Central memory CD4-positive, alpha-beta T cell (primary cell): ENCODE measurements at places on chromosomes 7 and 10.

- DNase-seq = peak; percentile 9
Observed at GRCh38 chr7:28062197-28062991, 118.2 kb downstream of the JAZF1 start.

GRCh38 chr7:158499082-158499455 lies 88.6 kb downstream of the PTPRN2 start:
- no peak for DNase-seq

- DNase-seq = no peak
Observed at GRCh38 chr10:24505759-24506158, 217.9 kb downstream of the ARHGAP21 start.

- DNase-seq = no peak
Observed at GRCh38 chr10:101565370-101565900, 22.6 kb downstream of the POLL start.

DNA sequence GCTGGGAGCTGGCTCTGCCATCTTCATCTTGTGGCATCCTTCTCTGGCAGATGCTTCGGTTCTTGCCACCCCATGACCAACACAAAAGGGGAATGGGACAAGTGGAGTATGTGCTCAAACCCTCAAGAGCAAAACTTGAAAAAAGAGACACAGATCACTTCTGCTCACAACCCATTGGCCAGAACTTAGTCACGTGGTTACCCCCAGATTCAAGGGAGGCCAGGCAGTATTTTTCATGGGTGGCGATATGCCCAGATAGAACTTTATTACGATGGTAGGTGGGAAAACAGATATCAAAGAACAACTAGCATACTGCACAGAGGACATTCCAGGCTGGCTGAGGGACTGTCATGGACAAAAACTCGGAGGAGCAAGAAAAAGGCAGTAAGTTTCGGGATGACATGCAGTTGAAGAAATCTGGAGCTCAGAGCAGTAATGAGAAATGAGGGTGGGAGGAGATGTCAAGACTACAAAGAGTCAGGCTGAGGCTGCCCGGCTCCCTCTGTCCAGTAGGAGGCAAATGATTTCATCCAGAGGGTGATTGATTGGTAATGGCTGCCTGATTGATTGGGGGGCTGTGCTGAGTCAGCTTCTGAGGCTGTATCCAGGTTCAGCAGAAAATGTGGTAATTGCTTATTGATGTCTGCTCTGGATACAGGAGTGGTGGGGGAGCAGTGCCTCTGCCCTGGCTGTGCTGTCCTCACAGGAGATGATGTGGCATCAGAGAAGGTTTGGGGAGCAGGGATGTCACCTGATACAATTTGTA lies 25.3 kb downstream of the COL13A1 start:
- DNase-seq = no peak

DNA sequence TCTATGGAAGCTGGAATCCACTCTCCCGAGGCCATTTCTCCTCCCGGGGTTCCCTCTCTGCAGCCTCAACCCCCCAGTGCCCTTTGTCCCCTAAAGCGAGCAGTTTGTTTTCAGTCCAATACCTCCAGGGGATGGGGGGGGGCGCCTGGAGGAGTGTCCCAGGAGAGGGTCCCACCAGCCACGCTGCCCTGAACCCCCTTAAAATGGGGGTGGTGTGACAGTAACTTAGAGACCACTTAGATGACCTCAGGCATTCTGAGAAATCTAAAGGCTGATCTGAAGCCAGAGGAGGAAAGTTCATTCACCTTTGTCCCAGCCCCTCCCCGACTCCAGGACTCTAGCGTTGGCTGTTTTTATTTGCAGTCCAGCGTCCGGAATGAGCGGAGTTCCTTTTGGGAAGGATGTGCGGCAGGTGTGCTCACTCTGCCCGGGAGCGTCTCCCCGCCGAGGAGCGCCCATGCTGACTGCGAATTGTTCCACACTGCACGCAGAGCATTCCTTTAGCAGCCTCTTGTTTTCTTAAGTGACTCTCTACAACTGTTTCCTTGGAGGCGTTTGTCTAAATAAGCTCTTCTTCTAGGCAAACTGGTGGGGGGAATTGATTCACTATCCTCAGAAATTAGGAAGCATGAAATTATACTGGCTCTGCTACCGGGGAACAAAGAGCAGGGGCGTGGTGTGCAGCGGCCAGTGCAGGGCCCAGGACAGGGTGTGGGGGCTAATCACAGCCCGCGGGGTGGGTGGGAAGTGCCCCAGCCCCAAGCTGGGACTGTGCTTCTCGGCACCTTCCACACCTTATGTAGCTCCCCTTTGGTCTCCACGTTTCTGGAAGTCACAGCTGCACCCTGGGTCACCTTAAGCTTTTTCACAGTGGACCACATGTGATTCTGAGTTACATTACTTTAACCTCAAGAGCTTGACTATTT lies 46.3 kb downstream of the SYPL1 start:
- DNase-seq = no peak

DNA sequence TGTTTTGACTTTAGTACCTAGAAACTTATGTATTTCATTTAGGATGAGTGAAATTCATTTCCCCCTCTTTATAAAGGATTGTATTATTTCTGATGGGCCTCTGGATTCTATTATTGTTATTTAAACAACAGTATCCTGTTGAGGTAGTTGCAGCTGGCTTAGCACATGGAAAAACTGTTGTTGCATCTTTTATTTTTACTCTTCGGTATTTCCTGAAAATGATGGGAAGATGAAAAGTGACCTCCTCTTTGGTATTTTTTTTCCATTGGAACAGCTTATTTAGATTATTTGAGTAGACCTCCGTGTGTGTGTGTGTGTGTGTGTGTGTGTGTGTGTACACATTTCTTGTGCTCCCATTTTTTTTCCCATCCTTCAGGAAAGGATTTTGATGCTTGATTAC lies 129.8 kb downstream of the PRKG1 start:
- DNase-seq = no peak

GRCh38 chr7:147432079-147432478 lies 1158.5 kb upstream of the C7orf33 start:
- DNase-seq = no peak

DNA sequence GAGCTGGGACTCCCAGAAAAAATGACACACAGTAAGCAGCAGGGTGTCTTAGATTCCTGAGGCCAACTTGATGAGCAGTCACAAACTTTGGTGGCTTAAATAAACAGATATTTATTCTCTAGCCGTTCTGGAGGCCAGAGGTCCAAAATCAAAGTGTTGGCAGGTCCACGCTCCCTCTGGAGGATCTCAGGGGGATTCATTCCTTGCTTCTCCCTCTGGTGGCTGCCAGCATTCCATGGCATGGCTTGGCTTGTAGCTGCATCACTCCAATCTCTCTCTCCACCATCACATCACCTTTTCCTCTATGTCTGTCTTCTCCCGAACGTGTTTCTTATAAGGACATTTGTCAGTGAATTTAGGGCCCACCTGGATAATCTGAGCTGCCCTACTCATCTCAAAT lies 98.4 kb downstream of the OSBPL3 start:
- no peak for DNase-seq

GRCh38 chr7:155481764-155482163 lies 23.8 kb downstream of the EN2 start:
- DNase-seq = no peak

DNA sequence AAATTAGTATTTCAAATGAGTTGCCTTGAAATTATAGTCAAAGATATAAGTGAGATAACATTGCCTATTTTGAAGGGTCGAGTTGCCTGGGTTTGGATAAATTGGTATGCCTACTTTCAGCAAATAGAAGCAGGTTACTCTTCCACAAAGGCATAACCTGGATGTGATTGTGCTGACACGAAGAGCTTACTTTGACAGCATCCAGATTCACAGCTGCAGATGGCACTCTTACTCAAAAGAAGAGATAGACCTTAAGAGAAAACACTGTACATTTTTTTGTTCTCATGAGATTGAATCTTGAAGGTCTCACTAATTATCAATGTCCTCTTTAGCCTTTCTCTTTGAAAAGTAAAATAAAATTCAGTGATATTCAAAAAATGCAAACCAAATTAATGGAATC lies 1338.7 kb downstream of the REEP3 start:
- DNase-seq = no peak

GRCh38 chr10:60428387-60428737 lies 38.7 kb upstream of the ANK3 start:
- no peak for DNase-seq

GRCh38 chr7:116929914-116930913 lies 23.1 kb upstream of the ST7 start:
- DNase-seq = peak; percentile 62

DNA sequence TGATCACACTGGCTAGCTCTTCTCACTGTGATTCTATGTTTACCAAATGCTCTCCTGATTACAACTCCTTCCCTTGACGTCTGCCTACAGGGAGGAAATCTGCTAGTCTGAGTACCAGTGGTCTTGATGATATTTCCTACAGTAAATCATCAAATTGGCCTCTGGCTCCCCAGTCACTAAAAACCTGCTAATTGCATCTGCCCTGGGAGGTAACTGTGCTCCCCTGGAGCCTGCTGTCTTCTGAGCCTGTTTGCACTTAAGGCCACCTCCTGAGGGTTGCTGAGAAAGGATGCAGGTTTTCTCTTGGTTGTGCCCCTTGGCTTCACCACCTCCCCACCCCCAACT lies 56.0 kb downstream of the ELMO1 start:
- DNase-seq = no peak

DNA sequence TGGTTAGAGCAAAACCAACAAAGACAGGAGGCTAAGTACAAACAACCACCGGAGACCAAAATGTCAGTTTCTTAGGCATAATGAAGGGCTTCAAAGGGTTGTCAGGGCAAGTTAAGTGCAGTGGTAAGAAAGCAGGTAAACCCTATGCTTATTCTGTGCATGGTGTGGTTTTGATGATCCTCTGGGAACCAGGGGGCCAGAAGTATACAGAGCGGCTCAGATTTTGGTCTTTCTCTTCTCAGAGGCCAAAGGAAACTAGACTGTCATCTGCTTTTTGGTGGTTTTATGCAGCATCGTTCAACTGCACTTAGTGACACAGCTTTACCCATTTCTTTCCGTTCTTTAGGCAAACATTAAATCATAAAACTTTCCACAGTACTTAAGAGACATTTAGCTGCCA lies 332.7 kb upstream of the CELF2 start:
- DNase-seq = no peak

GRCh38 chr7:70586822-70587221 lies 545.1 kb upstream of the GALNT17 start:
- no peak for DNase-seq

DNA sequence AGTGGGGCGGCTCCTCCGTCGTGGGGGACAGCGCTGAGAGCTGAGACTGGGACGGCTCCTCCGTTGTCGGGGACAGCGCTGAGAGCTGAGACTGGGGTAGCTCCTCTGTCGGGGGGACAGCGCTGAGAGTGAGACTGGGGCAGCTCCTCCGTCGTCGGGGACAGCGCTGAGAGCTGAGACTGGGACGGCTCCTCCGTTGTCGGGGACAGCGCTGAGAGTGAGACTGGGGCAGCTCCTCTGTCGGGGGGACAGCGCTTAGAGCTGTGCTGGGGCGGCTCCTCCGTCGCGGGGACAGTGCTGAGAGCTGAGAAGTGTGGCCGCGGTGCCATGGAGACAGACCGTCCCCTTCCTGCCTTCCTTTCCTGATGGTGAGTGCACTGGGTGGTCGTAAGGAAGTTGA lies 136.4 kb downstream of the DYNC2I1 start:
- DNase-seq = no peak

DNA sequence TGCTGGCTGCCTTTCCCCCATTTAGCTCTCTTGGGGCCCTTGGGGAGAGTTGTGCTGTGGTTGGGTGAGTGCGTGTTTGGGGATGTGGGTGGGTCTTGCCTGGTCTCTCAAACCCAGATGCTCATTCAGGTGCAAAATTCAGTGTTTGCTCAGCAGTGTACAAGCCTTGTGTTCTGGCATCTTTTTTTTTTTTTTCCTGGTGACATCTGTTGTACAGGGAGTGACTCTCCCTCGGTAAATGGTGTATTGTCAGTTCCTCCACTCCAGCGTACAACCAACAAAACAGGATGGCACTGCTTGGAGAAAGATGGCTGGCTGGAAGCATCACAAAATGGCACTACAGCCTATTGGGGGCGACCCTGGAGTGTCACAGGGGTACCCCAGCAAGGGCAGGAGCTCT lies 75.5 kb downstream of the LRMDA start:
- DNase-seq = no peak

DNA sequence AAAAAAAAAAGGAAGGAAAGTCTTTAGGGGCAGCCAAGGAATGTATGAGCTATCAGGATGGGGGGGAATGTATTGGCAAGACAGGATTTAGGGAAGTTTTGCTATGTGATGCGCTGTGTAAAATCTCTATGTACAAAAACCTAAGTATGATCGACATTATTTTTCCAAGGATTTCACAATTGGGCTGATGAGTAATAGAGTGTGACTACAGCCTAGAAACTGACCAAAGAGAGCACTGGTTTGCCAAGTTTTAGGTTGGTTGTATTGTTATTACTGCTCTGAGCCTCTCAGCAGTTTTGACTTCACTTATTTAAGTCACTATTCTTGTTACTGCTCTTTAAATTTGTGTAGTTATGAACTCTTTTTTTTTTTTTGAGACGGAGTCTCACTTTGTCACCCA lies 107.3 kb downstream of the NRCAM start:
- no peak for DNase-seq

DNA sequence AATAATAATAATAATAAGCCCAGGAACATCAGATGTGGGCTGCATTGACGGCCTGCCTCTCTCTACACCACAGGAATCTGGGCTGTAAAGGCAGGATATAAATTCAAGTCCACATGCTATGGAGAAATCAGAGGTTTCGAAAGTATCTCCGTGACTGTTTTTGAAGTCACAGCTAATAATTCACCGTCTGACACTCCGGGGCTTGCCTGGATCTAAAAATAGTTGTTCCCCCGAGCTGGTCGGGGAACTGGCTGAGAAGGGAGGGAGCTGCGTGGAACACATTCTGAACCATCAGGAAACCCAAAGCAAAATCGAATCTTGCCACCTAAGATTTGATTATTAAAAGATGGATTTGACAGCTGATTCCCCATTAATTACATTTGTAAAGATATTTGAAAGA lies 35.4 kb downstream of the KLF6 start:
- no peak for DNase-seq

- DNase-seq = no peak
Observed at GRCh38 chr7:98387131-98387530, 13.8 kb downstream of the BAIAP2L1 start.

GRCh38 chr10:63628526-63629362 lies 107.5 kb downstream of the REEP3 start:
- peak; percentile 7 for DNase-seq

GRCh38 chr10:7563368-7563767 lies 103.4 kb downstream of the ITIH5 start:
- no peak for DNase-seq

DNA sequence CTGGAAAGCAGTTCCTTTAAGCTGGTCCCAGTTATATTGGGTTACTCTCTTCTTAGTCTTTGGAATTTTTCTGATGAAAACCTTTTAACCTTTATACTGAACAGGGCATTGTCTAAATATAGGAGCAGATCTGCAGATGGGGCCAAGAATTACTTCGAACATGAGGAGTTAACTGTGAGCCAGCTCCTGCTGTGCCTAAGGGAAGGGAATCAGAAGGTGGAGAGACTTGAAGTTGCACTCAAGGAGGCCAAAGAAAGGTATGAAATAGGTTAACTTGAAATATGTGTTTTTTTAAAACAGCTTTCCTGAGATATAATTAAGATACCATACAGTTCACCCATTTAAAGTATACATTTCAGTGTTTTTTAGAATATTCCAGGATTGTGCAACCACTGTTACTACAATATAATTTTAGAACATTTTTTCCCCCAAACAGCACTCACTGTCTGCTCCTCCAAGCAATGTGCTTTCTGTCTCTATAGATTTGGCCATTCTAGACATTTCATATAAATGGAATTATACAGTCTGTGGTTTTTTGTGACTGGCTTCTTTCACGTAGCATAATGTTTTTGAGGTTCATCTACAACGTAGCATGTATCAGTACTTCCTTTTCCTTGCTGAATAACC lies 18.9 kb downstream of the OPTN start:
- DNase-seq = no peak
